Naive thymus-derived CD8-positive, alpha-beta T cell (primary cell): ENCODE measurements at places on chromosomes 7 and 10. TPM values are rescaled to one million over a fixed set of nuclear protein-coding genes. Genes with fewer than 3 reads are reported as not detected.

The SPDYE16 gene
- 0.26 TPM for total RNA-seq

The TMEM184A gene
- not detected for total RNA-seq

The LIPN gene
- total RNA-seq, result not detected

The C10orf143 gene
- 17.5 TPM for total RNA-seq

The ZCCHC24 gene
- total RNA-seq, result 1.1 TPM

The AGAP9 gene
- total RNA-seq, result 9.0 TPM

The TEX36 gene
- total RNA-seq, result not detected

The GHRHR gene
- not detected for total RNA-seq

The LHPP gene
- 26.5 TPM for total RNA-seq

The GLI3 gene
- not detected for total RNA-seq

The ATOH7 gene
- total RNA-seq, result not detected

DNA sequence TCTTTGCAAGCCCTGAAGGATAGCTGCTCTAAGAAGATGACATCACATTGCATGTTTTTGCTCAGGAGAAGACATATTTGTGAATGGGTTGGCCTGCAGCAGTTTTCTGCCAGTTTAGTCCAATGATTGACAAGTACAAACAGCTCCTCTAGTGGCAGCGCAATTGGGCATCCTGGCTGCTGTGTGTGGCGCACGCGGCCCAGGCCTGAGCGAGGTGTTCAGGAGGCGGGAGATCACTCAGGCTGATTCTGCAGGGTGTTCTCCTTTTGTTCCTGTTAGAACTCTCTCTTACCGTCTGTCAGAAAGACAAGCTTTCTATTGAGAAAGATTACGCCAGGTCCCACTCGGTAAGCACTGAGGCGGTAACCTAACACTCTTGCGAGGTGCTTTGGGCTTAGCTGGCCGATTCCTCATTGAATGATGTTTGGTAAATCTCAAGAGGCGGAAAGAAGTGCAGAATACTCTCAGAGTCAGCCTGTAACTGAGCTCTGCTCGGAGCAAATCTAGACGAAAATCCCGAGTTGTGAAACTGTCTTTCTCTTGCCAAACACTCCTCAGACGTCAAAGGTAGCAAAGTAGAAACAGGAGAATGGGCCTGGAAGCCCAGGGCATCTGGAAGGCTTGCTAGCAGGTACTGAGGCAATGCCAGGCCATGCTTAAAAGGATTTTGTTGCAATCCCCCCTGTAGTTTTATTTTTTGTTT lies 219.2 kb upstream of the BMPER start:
- DNase-seq, result no peak

GRCh38 chr7:39465055-39465929 lies 100.9 kb upstream of the YAE1 start:
- peak; percentile 17 for DNase-seq

DNA sequence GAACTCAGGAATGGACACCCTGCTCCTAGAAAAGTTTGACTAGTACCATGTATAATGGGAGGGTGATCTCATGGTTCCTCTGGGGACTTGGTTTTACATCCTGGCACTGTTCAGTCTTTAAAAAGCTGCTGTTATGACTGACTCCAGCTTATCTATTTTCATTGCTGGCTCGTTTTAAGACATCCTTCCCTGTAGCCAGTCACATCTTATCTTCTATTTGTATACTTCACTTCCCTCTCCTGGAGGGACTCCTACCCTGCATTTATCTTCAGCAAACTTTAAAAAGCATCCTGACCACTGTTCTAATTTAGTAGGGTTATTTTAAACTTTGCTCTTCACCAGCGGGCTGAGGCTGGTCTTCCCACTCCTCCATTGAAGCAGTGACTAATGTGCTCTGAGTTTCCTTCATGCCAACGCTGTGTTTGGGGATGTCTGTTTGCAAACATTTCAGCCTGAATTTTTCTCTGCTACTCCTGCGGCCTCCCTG lies 72.9 kb upstream of the ARMC3 start:
- no peak for DNase-seq

DNA sequence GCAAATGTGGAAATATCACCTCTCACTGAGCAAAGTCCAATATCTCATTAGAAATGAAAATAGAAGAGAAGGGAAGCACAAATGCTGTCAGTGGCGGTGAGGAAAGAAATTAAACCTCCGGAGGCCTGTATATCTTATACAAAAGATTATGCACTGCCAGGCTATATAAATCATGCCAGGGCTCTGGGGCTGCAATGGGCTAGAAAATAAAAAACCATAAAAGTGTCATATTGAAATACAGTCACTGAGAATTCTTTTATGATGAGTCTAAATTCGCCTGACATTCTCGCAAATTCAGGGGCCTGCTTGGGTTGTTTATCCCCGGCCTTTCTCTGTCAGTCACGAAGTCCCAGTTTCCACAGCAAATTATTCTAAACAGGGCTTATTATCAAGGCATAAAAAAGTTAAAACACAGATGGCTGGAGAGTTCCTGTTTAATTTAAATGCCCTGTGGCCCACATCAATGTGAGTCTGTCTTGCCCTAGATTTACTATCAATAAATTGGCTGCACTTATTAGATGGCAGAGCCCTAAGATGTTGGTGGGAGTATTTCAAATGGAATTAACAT lies 193.8 kb downstream of the SNX10 start:
- no peak for DNase-seq

GRCh38 chr7:69060516-69060915 lies 537.8 kb upstream of the AUTS2 start:
- DNase-seq, result no peak

GRCh38 chr7:19026888-19027287 lies 90.5 kb downstream of the TWIST1 start:
- DNase-seq, result no peak

- no peak for DNase-seq
These were observed 34.6 kb upstream of the HSPB1 start for GRCh38 chr7:76267894-76268183.

- DNase-seq, result no peak
These were observed 831.1 kb upstream of the C7orf33 start for GRCh38 chr7:147759327-147759943.

- no peak for DNase-seq
These were observed 2.8 kb downstream of the FASTK start for GRCh38 chr7:151077705-151078232.

- DNase-seq, result no peak
These were observed 271.7 kb downstream of the TRIL start for GRCh38 chr7:28686418-28686800.

DNA sequence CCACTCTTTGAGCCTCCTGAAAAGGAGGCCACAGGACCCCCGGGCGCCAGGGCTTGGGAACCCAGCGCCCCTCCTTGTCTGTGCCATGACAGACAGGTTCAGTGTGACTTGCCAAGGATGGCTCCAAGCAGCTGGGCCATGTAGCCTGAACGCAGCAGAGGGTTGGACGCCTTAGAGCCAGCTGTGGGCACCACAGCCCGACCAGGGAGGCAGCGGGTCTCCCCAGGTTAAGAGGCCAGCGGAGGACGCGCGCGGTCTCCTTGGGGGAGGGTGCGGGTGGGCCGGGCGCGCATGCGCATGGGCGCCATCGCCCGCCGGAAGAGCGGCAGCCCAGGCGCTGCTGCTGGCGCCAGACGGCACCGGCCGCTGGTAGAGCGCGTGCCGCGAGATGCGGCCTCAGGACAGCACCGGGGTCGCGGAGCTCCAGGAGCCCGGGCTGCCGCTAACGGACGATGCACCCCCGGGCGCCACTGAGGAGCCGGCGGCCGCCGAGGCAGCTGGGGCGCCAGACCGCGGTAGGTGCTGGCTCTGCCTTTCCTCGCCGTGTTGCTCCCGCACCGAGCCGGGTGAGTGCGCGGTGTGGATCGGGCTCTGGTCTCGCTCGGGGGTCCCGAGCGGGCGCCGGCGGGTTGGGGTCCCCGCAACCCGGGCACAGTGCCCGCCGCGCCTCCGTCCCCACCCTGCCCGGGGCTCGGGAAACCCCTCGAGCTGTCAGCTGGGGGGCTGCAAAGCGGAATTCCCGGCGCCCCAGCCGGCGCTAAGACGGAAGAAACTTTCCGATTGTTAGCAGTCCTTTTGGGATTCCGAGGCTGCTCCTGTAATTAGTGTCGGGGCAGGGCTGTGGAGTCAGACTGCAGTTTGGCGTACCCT lies at the start of gene SLC35G1:
Gene SLC35G1, plus strand, starts transcription at position 333 of the 870 bp plus-strand sequence. Its CDS starts 56 bp downstream, at position 389.
- DNase-seq, result peak; percentile 52

DNA sequence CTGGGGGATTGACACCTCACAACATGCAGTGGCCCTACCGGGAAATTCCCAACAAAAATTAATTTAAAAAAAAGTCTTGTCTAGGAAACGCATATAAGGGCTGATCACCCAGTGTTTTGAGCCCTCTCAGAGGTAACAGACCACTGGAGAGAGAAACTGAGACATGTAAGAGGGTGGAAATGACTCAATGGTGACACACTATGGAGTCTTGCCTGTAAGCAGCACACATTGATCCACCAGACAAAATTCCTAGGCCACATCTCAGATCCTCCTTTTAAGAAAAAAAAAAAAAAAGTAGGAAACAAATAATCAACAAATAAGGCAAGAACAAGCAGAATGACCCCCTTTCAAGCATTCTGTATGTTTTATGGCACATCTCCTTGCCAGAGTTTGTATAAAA lies 296.2 kb downstream of the MAGI2 start:
- no peak for DNase-seq

- no peak for DNase-seq
These were observed 17.4 kb downstream of the IRF5 start for GRCh38 chr7:128954830-128955802.

DNA sequence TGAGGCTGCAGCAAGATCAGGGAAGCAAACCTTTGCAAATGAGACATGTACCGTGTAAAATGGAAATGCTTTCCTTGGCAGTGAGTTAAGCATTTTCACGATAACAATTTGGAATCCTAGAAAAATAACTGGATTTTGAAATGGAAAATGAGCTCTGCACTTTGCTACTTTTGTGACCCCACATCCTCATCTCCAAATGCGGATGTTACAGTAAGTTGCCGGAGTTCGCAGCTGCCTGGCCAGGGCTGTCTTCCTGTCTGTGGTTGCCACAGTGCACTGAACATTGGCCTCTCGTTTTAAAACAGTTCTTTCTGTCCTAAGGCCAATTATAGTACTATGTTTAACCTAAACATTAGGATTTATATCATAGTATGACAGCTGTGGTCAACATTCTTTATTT lies 136.2 kb upstream of the FZD8 start:
- no peak for DNase-seq

- DNase-seq, result no peak
These were observed 22.9 kb upstream of the IFIT2 start for GRCh38 chr10:89278900-89279392.

GRCh38 chr10:4868357-4868657 lies 42.3 kb downstream of the AKR1E2 start:
- no peak for DNase-seq

DNA sequence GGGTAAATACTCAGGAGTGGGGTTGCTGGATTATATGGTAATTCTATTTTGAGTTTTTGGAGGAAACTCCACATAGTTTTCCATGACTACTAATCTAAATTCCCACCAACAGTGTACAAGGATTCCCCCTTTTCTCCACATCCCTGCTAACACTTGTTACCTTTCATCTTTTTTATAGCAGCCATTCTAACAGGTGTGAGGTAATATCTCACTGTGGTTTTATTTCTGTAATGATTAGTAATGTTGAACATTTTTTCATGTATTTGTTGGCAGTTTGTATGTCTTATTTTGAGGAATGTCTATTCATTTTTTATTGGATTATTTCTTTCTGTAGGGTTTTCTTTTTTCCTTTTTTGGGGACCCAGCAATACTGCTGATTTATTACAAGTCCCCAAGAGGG lies 14.9 kb downstream of the TAF3 start:
- no peak for DNase-seq

GRCh38 chr7:99525713-99526440 lies 21.4 kb downstream of the ZKSCAN5 start:
- no peak for DNase-seq

- DNase-seq, result no peak
These were observed 19.1 kb upstream of the TPK1 start for GRCh38 chr7:144854839-144855424.

GRCh38 chr10:61188101-61188500 lies 244.1 kb upstream of the RHOBTB1 start:
- no peak for DNase-seq
